ENCODE measurements at places on chromosomes 6 and 20.

DNA sequence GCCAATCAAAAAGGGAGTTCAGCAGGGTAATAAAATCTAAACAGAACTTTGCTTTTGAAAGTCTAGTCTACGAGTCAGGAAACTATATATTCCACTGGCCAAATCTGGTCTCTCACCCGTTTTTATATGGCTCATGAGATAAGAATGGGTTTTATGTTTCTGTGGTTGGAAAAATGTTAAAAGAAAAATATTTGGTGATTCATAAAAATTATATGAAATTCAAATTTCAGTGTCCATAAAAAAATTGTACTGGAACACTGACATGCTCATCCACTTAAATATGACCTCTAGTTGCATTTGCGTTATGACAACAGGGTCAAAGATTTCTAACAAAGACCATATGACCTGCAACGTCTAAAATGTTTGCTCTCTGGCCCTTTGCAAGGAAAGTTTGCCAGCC is 22.3 kb upstream of the LAMP5 start:
- DNase-seq = no peak

GRCh38 chr20:40654876-40655275 is 34.2 kb downstream of the MAFB start:
- no peak for DNase-seq

GRCh38 chr6:129981598-129981997 is 36.8 kb upstream of the L3MBTL3 start:
- DNase-seq = no peak

GRCh38 chr6:39018103-39018502 is 30.5 kb upstream of the GLP1R start:
- DNase-seq = no peak

- DNase-seq = no peak
Measured at GRCh38 chr6:25083784-25084507, 148.2 kb upstream of the RIPOR2 start.

DNA sequence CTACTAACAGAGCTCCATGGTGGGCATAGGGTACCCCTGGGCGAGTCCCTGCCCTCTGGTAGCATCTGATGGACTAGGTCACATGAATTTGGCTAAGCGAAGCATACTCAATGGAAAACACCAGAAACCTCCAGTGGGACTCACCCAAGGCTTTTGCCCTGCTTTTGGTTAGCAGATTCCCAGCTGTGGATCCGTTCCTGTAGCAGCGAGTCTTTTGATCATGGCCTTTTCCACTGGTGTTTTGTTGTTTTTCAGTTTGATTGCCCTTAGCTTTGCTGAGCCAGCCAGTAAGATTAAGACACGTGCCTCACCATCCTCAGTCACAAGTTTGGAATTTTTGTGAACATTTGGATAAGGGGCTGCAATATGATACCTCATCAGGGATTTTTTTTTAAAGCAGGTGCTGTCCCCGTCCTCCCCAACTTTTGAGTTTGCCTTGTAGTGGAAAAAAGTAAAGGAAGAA is 8.0 kb downstream of the TNFAIP3 start:
- no peak for DNase-seq

DNA sequence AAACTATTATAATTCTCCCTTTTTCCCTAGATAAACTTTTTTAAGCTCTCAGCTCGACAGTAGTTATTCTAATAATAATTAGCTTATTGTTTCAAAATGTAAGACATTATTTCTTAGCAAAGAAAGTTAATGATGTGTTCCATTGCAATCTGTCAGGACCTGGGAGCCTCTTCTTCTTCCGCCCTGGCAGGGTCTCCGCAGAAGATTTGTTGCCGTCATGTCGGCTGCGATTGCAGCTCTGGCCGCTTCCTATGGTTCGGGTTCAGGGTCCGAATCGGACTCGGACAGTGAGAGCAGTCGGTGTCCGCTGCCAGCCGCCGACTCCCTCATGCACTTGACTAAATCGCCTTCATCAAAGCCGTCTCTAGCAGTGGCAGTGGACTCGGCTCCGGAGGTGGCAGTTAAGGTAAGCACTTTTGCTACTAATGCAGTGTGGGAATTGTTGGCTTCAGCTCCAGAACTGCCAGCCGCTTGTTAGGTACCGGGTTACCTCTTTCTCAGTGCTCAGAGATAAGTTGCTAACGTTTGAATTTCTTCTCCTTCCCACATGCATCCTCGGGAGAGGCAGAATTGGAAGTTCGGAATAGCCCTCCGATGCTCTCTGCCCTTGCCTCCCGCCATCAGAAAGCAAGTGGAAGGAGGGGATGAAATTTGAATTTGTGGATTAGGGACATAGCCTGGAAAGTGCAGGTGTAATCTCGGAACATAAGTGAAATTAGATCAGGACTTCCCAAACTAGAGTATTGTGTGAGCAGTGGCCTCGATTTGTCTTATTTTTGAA is at the start of gene CDC40:
Gene CDC40, plus strand, starts transcription at position 200 of the 781 bp plus-strand sequence. Its CDS starts 18 bp downstream, at position 218.
- peak; percentile 62 for DNase-seq

- DNase-seq = peak; percentile 13
Measured at GRCh38 chr6:30914854-30915590, 984 bp downstream of the VARS2 start.

DNA sequence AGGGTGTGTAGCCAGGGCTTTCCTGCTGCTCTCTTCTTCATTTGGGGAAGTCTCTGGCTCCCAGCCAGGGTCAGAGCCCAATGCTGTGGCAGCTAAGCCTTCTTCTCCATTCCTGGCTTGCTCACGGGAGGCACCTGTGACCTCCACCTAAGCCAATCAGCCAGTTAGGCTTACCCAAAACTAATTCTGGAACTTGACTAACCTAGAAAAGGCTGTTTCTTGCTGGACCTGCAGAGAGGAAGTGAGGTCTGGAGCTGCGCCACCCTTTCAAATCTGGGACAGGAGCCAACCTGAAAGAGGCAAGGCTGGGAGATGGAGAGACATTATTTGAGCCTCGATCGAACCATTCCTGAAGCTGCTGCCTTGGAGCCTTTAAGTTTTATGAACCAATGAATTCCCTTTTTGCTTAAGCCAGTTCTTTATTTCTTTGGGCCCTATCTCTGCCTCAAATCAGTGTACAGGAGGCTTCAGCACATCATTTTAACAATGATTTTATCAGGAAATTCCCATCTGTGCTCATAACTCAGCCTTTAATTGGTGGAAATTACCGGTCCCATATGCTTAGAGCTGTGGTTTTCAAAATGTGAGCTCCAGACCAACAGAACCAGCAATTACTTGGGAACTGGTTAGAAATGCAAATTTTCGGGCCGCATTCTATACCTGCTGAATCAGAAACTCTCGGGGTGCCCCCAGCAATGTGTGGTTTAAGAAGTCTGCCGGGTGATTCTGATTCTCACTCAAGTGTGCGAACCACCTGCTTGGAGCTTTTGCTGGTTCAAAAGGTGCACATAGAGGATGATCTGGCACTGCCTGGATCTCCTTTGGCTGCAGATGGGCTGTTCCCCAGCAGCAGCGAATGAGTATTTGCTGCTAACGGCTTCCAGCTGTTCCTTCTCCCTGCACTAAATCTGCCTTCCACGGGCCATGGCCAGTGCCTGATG is 97.4 kb upstream of the RNF24 start:
- DNase-seq = peak; percentile 17

- no peak for DNase-seq
Measured at GRCh38 chr6:111926731-111927302, 53.6 kb upstream of the FYN start.

DNA sequence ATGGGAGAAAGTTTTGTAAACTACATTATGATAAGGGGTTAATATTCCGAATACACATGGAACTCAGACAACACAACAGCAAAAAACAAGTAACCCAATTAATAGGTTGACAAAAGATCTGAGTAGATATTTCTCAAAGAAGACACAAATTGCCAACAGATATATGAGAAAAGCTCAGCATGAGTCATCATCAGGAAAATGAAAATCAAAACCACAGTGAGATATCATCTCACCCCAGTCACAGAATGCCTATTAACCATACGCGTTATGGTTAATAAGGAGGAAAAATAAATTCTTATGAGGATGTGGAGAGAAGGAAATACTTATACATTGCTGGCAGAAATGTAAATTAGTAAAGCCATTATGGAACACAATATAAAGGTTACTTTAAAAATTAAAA is 695.0 kb downstream of the COL12A1 start:
- DNase-seq = no peak

DNA sequence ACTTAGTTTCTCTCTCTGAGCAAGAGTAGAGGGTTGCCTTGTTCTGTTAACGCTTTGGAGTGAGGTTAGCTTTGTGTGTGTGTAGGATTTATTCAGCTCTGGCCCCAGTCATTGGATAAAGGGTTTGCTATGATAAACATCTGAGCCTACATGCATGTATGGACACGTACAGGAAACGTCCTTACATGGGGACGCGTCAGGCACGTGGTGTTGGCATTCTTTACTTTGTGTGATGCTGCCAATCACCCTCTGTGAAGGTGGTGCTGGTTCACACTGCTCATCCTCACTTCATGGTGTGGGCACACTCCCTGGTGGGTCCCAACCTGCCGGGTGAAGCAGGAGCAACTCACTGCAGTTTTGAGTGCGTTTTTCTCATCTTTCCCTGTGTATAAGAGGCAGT is 53.4 kb upstream of the CD93 start:
- DNase-seq = no peak

DNA sequence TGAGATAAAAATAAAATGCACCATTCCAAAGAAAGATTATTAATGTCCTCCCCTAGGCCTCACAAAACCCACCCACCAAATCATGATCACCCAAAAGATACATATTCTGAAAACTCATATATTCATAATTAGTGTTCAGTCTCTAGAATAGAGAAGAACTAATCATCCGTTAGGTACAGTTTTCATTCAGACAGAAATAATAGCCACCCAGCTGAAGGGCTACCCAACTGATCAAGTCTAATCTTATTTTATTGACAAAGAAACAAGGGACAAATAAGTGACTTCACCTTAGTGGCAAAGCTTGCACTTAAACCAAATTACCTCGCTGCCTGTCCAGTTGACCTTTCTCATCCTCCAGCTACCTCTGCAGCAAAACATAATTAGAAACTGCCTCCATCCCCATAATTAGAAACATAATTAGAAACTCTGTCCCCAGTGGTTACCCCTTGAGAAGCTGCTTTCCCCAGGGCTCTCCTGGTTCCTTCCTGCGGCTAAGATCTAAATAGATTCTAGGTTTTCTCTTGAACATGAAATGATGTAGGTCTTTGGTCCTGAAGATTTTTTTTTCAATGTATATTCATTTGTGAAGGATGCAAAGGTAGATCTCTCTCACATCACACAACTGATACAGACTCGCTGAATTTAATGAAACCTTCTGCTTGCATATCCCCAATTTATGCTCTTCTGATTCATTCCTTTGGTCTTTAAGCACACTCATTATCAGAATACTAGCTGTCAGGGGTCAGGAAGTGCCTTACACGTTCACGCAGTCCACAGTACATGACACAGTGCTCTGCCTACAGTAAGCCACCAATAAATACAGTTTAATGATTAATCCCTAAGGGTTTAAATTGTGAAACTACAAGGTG is 46.3 kb downstream of the HBS1L start:
- DNase-seq = no peak

DNA sequence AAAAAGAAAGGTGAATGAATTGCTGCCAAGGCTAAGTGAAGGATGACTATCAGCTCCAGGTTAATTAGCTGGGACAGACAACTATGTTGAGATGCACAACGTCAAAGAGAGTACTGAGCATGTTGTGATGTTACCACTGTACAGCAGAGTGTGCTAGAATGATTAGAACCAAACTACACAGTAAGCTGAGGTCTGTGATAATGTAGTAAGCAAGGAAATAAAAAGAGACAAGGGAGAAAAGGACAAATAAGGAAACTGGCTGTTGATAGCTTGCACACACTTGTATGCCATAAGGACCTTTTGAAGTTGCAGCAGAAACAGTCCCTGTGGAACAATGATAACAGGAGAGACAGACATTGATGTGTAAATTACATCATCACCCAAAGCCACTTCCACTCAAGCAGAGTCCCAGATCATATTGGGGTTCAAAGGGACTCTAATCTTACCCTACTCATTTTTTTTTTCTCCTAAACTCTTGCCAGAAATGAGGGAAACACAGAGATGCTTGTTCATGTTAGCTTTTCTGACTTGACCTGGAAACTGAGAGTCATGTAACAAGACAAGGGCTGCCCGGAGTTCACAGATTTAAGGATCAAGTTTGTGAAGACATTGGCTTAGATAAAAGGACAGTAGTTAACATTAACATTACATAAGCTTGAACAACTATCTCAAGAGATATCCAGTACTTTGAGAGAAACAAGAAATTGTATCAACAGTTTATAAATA is 189.9 kb downstream of the CENPW start:
- DNase-seq = no peak
